ENCODE measurements at places on chromosomes 2 and 18.

GRCh38 chr2:2007551-2008501, 263.5 kb upstream of the PXDN start:
- no peak for DNase-seq

- no peak for DNase-seq
Observed at GRCh38 chr18:48216639-48217257, 192.4 kb downstream of the ZBTB7C start.

DNA sequence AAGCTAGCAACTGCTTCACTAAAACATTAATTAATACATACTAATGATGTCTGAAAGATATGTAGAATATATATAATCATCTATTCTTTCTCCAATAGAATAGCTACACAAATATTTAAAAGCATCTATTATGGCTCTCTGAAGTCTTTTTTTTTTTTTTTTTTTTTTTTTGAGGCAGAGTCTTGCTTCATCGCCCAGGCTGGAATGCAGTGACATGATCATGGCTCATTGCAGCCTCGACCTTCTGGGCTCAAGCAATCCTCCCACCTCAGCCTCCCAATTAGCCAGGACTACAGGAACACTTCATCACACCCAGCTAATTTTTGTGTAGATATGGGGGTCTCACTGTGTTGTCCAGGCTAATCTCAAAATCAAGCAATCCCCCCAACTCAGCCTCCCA, 120.4 kb upstream of the KYNU start:
- no peak for DNase-seq

DNA sequence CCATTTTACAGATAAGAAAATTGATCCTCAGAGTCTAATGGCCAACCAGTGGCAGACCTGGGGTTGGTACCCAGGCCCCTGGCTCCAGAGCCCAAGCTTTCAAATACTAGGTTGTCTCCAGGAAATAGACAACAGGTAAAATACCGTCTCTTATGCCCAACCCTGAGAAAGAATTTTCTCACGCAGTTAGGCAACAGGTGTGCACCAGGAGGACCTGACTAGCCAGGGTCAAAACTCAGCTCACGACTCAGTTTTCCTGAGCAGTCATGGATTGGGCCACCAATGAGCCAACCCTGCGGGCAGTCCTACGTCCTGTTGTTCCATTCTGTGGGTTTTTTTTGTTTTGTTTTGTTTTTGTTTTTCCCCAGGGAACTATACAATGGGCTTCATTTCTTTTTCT, 13.5 kb downstream of the TRIB2 start:
- no peak for DNase-seq

GRCh38 chr2:170236680-170237047, 58.7 kb downstream of the MYO3B start:
- no peak for DNase-seq

- DNase-seq = no peak
Observed at GRCh38 chr2:39325966-39326365, 82.2 kb upstream of the CDKL4 start.
